ENCODE measurements at places on chromosomes 2 and 18.

GRCh38 chr2:136486115-136486514 is 279.2 kb upstream of the THSD7B start:
- DNase-seq: no peak

DNA sequence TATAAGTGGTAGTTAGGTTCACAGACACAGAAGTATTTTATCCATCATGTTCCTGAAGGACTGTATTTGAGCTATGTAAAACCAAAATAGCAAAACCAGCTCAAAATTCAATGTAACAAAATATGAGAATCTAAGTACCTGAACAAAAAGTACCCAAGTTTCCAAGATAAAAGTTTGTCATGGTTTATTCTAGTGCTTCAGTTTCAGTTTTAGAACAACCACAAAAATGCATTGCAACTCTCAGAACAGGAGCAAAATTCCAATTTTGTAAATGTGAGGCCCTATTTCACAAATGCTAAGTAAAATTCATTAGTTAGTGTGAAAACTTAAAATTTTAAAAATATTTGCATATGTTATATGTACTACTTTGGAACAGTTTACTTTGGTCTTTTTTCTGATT is 5.0 kb upstream of the ALPK2 start:
- DNase-seq: no peak

DNA sequence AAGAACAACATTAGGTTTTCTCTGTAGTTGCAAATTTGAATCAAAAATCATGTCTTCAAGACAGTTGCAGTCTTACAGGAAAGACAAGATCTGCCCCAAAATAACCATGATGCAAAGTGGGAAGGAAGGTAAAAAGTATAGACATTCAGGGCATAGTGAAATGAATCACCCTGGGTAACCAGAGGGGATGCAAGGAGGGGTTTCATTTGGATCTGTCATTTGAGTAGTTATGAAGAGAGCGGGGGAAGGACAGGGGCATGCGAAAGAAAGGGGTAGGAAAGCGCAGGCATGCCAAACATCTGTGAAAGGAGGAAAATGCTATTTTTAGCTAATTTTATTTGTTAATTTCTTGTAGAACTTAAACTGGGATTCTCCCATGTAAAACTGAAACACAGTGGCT is 219.1 kb upstream of the BOD1L2 start:
- no peak for DNase-seq

- no peak for DNase-seq
These were observed 67.0 kb downstream of the SFXN5 start for GRCh38 chr2:73004466-73004865.

- DNase-seq: no peak
These were observed 590.7 kb downstream of the FBXO15 start for GRCh38 chr18:73556904-73557303.

DNA sequence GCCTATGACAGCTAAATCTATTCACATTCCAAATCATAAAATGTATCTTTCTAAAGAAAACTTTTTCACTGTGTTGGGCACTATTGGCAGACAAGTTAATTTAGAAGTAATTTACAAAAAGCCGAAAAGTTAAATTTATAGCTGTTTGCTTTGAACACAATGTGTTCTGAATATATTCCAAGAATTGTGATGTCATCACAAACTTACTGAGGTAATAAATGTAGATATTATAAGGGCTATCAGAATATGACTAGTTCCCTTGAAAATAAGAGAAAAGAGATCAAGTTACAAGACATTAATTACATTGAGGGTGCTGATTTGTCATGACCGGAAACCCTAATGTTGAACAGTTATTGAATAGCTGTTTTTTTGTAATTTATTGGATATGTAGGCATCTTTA is 153.9 kb upstream of the SCN7A start:
- DNase-seq: no peak

DNA sequence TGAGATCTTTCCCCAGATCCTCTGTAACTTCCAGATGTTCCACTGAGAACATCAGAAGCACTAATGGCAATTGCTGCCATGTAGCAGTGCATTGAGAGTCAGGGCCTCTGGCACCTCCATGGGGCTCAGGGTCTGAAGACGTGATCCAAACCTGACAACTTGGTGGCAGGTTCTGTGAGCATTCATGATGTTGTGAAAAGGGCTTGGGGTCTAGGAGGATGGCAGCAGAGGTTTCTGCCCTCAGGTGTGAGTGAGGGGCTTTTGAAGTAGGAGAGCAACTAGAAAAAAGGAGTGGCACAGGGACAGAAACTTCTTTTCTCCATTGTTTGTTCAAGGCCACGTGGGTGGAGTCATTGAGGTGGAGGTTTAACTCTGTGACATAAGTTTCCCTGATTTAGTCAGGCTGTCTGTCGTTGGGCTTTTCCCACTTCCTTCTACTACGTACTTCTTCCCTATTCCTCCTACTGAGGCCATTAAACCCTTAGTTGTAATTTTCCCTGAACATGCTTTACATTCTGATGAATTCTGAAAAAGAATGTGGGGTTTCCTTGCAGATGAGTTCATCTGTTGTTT is 13.1 kb downstream of the CFLAR start:
- DNase-seq: no peak

- no peak for DNase-seq
These were observed 48.2 kb upstream of the PAPOLG start for GRCh38 chr2:60707750-60708371.

GRCh38 chr2:29657674-29658073 is 263.7 kb downstream of the ALK start:
- DNase-seq: no peak

GRCh38 chr2:141589314-141589713 is 541.5 kb downstream of the LRP1B start:
- no peak for DNase-seq

- no peak for DNase-seq
These were observed 33.1 kb downstream of the LHCGR start for GRCh38 chr2:48722391-48722790.

DNA sequence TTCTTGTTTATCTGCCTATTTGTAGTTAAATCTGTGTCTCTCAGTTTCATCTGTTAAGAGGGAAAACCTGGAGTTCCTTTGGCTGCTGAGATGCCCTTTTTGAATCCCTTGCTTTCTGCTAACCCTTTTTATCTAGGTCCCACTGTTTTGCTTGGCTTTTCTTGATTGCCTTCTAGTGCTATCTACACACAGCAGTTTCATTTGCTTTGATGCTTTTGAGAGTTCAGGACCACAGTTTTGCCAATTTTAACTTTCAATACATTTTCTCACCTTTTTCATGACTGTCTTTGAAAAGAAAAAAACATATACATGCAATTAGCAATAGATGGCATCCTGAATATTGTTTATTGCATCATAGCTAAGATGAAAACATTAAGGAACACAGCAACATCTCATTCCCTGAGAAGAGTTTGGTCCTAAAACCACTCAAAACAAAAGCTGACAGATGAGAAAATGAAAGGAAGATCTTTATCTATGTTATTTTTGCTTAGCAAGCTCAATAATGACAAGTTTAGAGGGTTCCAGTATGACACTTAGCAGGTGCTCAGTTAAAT is 241.4 kb upstream of the MEX3C start:
- DNase-seq: no peak

DNA sequence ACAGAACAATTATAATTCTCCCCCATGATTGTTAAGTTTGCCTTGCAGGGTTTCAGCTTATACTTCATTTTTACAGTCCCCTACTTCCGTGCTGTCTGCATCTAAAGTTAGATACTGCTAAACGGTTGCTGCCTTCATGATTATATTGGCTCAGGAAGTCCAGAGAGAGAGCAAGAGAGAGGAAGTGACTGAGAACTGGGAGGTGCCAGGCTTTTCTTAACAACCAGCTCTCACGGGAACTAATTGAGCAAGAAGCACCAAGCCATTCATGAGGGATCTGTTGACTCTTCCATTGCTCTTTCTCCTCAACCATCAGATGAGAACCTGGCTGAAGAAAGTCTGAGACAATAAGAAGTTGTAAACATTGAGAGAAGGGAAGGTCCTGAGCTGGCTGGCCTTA is 125.5 kb upstream of the SIX2 start:
- DNase-seq: no peak

DNA sequence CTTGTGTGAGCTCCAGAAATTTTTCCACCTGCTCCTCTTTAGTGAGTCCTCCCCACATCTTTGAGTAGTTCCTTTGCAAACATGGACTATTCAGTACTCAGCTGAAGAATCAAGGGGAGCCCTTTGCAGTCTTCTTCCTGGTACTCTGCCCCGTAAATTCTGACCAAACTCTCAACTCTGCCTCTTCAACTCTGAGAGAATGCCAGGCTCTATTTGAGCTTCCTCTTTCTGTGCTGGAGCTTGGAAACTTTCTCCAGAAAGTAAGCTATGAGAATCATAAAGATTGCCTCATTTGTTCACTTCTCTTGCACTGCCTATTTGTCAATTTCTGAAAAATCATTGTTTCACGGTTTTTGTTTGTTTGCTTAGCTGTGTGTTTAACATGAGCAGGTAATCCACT is 7.4 kb upstream of the STAT4 start:
- no peak for DNase-seq

- no peak for DNase-seq
These were observed 159.4 kb downstream of the ACTR3 start for GRCh38 chr2:114049280-114049679.

DNA sequence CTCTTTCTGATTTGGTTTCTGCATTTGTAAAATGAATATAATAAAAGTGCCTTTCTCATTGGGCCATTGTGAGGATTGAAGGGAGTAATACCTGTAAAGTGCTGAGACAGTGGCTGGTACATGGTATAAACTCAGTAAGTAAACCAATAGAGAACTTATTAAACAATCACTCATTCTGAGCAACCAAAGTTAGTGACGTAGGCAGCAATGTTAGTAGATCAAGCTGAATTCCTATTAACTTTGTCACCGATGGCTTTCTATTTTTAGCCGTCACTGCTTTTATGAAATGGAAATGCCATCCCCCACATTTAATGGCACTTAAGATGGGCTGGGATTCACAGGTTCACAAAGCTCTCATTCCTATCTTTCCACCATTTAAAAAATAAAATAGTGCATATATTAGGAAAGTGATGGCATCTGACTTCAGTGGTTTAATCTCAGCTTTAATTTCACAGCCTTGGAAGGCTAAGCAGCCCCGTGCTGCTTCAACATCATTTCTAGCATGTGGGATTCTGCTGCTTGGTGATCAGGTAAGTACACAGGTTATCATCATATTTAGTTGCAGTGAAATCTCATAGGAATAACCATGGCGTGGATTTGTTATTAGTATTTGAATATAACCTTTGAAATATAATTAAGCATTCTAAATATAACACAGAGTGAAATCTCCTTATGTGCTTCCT is 17.6 kb upstream of the PPP4R1 start:
- no peak for DNase-seq

GRCh38 chr18:45119876-45120275 is 439.2 kb downstream of the SETBP1 start:
- no peak for DNase-seq
